ENCODE measurements at places on chromosomes 7 and 10.

- DNase-seq, result no peak
These were observed 52.3 kb upstream of the CYP2C18 start for GRCh38 chr10:94631077-94631875.

GRCh38 chr7:89377219-89377618 lies 581.7 kb upstream of the TEX47 start:
- DNase-seq, result no peak

GRCh38 chr7:1632506-1632905 lies 37.6 kb upstream of the ELFN1 start:
- DNase-seq, result no peak

GRCh38 chr7:20064974-20065862 lies 152.0 kb downstream of the MACC1 start:
- DNase-seq, result no peak

- no peak for DNase-seq
These were observed 461.4 kb downstream of the KCNMA1 start for GRCh38 chr10:77176232-77176631.

DNA sequence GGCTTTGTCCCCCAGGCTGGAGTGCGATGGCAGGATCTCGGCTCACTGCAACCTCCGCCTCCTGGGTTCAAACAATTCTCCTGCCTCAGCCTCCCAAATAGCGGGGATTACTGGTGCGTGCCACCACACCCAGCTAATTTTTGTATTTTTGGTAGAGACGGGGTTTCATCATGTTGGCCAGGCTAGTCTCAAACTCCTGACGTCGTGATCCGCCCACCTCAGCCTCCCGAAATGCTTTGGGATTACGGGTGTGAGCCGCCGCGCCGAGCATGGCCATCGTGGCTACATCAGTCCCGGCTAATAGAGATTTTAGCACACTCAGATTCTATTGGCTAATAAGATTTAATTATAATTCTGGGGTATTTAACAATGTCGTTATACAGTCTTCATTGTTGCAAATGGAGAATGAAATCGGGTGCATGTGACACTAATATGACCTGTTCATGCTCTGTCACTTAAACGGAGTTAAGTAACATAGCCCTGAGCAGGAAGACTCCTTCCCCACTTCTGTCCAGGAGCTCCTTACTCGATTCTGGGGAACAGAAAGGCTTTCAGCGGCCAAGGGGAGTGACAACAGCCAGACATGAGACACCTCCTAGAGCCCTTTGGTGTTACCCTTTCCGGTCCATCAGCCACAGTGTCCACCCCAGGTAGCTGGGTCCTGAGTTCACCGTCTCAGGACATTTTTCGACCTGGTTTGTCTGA lies 40.9 kb upstream of the FAM20C start:
- no peak for DNase-seq

DNA sequence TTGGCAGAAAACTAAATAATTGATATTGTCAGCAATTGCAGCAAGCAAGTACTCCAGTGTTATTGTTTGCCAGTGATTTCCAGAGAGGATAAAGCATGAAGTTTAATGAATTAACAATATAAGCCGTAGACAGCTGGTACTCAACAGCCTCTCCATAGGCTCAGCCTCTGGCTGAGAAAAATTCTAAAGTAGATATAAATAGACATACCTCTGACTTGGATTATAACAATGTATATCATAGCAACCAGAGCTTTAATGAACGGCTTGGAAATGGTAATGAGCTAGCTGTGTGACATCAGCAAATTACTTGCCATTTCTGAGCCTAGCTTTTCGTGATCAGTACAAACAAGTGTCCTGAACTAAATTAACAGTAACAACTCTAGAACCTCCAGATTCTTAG lies 1055.4 kb upstream of the AUTS2 start:
- DNase-seq, result no peak

GRCh38 chr7:50717181-50717580 lies 65.5 kb downstream of the GRB10 start:
- DNase-seq, result no peak

- no peak for DNase-seq
These were observed 93.1 kb downstream of the NRP1 start for GRCh38 chr10:33241351-33241750.

DNA sequence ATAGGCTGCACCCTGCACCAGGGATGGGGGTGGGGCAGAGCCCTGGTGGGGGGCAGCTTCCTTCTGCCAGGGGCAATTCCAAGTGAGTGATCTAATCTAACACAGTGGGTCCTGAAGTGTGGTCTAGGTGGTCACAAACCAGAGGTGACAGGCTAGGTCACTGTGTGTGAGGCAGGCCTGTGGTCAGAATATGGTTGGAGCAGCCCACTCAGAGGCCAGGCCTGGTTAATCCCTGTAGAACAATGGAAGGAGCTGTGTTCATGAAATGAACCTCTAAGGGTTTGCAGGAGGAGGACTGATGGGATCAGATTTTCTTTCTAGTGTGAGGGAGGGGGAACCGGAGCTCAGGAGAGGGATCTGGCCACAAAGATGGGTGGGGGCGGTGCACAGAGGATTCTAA lies 10.0 kb upstream of the TSPAN14 start:
- no peak for DNase-seq

- DNase-seq, result no peak
These were observed 28.9 kb downstream of the PARP12 start for GRCh38 chr7:140033779-140034363.

DNA sequence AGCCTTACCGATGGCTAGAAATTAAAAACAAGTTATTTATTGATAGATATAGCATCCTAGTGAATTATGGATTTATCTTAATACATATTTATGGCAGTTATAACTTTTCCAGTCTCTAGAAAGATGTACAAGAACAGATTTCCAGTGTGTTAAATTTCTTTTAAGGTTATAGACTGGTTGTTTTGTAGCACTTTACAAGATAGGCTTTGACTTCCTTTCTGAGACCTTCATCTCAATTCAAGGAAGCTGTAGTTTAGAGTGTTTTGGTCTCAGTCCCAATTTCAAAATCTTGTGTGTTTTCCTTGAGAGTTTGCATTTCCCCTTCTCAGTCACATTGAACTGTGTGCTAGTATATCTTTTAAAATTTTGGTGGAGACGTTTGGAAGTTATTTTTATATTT lies 30.1 kb downstream of the PLEKHA1 start:
- no peak for DNase-seq

All from stimulated activated CD8-positive, alpha-beta memory T cell treated with anti-CD3 and anti-CD28 coated beads, Interleukin-4, amount 100 ng/mL, for 1 hour (primary cell).